ENCODE measurements at places on chromosomes 2 and 18.

GRCh38 chr2:188444106-188444835, 152.6 kb downstream of the GULP1 start:
- no peak for DNase-seq

DNA sequence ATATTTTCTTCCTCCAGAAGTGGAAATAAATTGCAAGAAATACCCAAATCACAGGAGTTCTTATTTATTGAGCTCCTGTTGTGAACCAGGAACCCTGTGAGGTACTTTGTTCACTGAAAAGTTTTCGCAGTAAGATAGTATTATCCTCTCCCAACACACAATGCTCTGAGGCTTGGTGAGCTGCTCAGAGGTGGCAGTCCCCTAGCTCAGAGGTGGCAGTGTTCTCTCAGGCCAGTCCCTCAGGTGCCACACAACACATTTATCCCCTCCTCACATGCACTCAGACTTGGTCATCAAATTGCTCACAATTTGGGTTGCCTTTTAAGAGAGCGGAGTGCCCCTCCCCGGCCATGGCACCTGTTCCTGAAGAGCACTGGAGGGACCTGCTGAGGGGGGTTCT, 25.9 kb downstream of the FAM228A start:
- DNase-seq: no peak

DNA sequence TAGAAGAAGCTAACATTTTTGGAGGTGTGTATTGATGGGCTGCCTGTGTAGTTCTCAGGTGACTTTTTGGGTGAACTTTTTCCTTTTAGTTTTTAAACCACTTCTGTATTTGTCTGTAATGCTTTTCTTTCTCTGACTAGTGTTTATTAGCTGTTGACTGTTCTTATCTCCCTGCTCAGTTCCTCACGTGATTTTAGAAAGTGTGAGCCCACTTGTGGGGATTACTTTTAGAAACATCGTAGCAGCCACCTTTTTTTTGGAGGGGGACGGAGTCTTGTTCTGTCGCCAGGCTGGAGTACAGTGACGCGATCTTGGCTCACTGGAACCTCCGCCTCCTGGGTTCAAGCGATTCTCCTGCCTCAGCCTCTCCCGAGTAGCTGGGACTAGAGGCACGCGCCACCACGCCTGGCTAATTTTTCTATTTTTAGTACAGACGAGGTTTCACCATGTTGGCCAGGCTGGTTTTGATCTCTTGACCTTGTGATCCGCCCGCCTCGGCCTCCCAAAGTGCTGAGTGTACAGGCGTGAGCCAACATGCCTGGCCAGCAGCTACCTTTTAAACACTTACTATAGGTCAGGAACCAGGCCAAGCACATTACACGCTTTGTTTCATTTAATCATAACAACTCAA, 9.2 kb upstream of the CDKL4 start:
- DNase-seq: no peak

DNA sequence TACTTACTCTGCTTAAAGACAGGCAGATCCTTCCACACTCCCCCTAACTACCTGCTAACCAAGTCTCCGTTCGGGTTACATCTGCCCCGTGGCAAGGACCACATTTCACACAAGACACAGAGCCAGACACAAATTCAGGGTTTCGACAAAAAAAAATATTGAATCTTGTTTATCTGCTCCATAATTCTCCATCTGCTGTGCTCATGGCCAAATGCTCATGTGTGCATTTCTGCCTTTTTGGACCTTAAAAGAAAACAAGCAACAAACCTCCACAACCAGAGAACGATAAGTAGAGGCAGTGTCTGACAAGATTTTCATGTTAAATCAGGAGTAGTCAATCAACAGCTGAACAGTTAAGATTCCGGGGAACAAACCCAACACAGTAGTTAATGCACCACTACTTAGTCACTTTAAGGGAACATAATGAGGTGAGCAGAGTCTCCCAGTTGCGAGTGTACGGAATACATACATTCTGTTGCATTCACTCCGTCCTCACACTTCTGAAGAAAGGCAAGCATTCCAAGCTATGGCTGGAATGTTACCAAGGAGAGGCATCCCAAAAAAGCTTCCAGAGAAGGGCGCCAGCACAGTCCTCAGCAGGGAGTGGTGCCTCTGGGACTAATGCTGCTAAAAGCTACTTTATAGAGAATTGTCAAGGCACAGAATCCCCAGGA, 121.0 kb downstream of the ANKRD44 start:
- DNase-seq: no peak

DNA sequence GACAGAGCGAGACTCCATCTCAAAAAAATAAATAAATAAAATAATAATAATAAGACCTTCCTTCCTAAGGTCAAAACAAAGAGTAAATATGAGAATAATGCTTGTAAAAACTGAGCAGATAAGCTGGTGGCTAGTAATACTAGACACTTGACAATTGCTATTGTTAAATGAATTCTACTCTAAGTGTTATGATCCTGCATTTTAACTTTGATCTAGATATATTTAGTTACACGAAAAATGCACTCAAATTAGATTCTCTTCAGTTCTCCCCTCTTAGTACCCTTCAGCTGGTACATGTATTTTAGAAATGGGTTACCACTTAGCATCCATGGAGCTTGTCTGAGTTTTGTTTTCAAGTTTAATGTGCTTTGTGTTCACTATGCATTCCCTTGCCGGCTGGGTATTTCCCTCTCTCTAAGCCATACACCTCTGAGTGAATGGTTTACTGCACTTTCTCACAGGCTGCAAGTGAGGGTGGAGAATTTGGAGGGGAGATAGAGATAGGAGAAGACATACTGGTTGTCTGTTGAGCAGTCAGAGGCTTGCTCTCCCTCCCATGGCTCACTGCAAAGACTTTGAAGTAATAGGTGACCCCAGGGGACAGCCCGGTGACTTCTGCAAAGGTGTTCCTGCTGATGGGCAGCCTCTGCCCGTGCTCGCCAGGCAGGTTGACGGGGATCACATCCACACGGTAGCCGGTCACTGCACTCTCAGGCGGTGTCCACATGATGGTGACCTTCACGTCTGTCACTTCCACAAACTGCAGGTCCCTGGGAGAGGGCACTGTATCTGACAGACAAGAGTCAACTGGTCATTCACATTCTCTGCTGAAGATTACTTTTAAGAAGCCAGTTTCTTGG, 29.9 kb downstream of the FN1 start:
- no peak for DNase-seq

GRCh38 chr2:61461404-61461803, 9.5 kb downstream of the USP34 start:
- DNase-seq: no peak

DNA sequence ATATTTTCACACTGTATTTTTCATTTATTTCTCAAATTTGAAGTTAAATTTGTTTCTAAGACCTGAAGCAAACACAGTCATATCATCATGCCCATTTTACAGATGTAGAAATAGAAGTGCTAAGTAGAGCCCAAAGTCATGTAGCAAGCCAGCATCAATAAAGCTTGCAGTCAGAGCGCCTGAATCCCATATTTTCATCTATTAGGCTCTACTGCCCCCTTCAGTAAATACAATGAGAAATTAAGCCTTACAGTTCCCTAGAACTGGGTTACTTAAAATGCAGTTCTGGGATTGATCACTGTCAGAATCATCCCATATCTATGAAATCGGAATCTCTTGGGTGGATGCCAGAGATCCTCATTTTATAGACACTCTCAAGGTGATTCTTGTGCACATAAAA, 419.9 kb downstream of the TGIF1 start:
- peak; percentile 23 for DNase-seq

All from amniotic stem cell (primary cell).